Activated CD4-positive, alpha-beta T cell treated with anti-CD3 and anti-CD28 coated beads, Interleukin-10, Interleukin-2, amounts not matched to agents 100 ng/mL and 50 ng/mL, durations not matched to agents 16 hours and 8 hours (primary cell): ENCODE measurements at places on chromosomes 4 and X.
A peak's percentile ranks its signal among the peaks of the same experiment; 100 is the strongest.

- peak; percentile 17 for DNase-seq
These were observed 4.6 kb downstream of the PNMA5 start for GRCh38 chrX:152989292-152989658.

GRCh38 chr4:143346206-143346605 is 9.5 kb downstream of the GAB1 start:
- DNase-seq, result no peak

DNA sequence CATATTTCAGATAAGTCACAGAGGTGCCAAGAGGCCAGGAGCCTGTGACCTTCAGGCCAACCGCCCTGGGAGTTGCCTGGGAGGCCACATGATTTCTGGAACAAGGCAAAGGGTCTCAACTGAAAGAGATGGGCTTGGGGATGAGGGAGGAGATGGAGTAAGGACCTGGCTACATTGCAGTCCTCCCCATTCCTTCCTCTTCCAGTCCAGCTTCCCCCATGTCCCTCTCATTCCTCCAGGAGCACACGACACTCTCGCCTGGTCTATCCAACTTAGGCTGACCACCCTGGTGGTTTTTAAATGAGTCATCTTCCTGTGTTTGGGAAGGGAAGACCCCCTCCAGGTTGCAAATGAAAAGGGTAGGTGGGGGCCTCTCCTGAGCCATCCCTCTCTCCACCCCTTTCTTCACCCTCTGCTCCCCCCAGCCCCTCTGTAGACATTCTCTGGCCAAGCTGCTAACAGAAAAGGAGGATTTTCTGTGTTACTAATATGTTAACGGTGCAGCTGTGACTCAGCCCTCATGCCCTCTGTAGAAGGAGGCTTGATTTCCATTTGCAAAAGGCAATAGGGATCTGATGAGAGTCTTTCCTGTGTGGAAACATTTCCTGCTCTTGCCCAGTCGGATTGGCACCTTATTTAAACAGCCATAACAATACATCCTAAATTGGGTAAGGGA is 79.2 kb downstream of the RTL5 start:
- DNase-seq, result no peak

- peak; percentile 31 for DNase-seq
These were observed 88.6 kb downstream of the PALLD start for GRCh38 chr4:168585168-168586091.

GRCh38 chrX:39750848-39751247 is 346.9 kb downstream of the BCOR start:
- no peak for DNase-seq

DNA sequence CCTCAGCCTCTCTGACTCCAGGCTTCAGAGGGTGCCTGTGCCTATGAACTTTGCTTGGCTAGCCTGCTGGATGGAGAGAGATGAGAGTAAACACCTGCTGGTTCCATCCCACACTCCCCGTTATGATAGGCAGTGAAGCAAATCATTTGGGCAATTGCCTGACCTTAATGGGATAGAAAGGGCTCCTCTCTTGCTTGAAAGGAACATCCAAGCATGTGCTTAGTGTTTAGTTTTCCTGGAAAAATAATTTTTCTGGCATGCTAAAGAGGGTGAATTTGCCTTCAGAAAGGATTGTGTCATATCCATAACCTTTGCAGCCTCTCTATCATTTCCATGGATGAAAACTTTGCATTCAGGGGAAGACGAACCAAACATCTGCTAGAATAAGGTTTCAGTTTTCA is 10.8 kb downstream of the PLAC1 start:
- no peak for DNase-seq

GRCh38 chr4:83369831-83370639 is 35.4 kb upstream of the HPSE start:
- DNase-seq, result no peak

DNA sequence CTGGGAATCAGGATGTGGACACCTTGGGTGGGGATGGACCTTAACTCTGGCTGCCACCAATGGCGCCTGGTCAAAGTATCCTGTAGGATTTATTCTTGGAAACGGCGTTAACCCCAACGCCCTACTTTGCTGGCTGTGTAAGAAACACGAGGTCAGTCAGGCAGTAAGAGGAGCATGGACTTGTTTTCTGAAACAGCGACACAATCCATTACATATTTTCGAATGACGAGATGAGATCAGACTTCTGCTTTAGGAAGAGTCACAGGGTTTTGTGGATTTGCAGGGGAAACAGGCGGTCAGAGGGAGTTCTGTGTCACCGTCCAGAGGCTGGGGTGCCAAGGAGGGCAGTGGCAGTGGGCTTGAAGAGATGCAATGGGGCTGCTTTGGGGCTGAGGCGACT is 92.2 kb downstream of the TBL1X start:
- DNase-seq, result no peak

DNA sequence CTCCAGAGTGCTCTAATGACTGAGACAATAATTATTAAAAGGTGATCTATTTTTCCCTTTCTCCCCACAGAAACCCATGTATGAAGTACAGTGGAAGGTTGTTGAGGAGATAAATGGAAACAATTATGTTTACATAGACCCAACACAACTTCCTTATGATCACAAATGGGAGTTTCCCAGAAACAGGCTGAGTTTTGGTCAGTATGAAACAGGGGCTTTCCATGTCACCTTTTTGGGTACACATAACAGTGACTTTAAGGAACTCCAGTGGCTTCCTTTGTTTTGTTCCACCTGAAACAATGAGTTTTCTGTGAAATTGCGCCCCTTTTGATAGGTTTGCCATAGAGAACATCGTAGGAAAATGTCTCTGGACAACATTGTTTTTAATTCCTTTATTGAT is 69.6 kb downstream of the KIT start:
- DNase-seq, result no peak

GRCh38 chr4:132642016-132642817 is 506.9 kb upstream of the PCDH10 start:
- DNase-seq, result peak; percentile 22

DNA sequence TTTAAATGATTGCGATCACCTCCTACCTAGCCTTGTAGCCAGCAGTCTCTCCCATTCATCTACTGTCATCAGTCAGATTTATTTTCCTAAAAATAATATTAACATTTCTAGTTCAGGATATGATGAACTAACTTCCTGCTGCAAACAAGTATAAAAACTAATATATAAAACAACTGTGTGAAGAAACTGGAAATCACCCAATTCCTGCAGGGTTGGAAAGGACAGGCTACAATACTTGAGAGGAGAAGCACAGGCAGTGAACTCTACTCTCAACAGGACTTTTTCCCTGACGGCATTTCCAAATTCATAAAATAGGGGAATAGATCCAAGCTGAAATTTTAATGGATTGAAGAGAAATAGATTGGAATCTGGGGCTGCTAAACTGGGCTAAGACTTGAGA is 14.2 kb upstream of the BBS12 start:
- no peak for DNase-seq

DNA sequence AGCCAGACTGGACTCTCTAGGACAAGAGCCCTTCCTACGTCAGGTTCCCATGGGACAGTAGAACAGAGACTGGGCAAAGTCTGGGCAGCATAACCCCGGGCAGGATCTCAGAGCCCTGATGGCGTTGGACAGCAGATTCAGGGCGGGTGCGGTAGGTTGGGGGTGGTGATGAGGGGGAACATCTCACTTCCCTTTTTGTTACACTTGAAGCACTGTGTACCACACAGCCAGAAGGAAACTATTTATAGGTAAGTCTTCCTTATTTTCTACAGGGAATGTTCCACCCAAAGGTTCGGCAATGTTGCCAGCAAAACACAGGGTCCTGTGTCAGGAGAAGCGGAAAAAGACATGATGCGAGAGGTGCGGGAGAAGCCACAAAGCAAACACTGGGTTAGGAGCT is 54.3 kb downstream of the TSC22D3 start:
- DNase-seq, result no peak

DNA sequence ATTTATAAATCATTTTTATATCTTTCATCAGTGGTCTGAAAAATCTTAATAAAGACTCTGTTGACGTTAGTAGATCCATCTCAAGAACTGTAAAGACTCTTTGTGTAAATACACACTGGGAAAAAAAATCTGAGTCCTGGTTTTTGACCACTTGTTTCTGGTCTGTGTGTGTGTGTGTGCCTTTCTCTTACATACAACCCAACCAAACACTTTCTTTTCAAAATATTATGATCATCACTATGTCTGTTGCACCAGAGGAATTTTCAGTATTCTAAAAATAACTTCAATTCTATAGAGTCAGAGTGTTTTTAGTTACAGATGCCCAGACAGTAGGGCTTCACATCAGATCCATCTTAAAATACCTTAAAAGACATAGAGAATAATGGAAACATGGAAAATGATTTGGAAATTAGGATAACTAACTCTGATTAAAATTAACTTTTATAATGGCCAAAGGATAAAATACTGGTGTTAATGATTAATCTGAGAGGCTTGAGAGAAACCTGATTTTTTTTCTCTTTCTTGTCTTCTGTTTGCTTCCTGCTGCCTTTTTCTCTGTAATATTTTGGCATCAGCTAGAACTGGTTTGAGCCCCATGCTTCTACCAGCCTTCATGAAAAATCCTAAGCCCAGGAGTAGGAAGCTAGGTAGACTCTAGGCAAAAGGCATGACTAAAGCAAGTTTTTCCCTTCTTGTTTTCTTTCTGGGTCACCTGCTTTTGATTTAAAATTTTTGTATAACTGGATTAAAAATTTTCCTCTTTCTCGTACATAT is 99.7 kb downstream of the ATXN3L start:
- DNase-seq, result no peak

DNA sequence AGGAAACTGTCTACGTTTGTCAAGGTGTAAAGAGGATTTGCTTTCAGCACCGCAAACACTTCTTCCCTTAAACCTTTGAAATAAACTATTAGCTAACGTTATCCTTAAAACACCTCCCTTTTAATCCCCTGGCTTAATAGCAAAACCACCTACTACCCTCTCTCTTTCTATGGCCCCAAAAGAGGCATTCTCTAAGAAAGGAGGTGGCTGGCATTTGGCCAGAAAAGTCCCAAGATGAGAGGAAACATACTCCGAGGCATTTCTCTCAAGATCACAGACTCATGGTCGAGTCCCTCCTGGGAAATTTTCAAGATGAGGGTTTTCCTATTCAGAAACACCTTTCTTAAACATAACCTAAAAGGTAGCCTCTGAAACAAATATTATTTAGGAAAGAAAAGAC is 60.6 kb upstream of the VCX3B start:
- DNase-seq, result no peak

- no peak for DNase-seq
These were observed 158.7 kb downstream of the SPRY1 start for GRCh38 chr4:123555233-123555806.

DNA sequence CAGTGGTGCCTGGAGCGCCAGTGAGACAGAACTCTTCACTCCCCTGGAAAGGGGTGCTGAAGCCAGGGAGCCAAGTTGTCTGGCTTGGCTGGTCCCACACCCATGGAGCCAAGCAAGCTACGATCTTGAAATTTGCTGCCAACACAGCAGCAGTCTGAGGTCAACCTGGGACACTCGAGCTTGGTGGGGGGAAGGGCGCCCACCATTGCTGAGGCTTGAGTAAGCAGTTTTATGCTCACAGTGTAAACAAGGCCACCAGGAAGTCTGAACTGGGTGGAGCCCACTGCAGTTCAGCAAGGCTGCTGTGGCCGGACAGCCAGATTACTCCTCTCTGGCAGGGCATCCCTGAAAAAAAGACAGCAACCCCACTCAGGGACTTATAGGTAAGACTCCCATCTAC is 149.5 kb downstream of the EDA2R start:
- no peak for DNase-seq

GRCh38 chr4:55372259-55372658 is 23.5 kb upstream of the TMEM165 start:
- no peak for DNase-seq

- no peak for DNase-seq
These were observed 356.2 kb downstream of the HS3ST1 start for GRCh38 chr4:11072463-11072862.

GRCh38 chr4:8319731-8320385 is 50.3 kb downstream of the HTRA3 start:
- DNase-seq, result no peak

GRCh38 chr4:11286533-11286932 is 142.2 kb downstream of the HS3ST1 start:
- DNase-seq, result no peak

DNA sequence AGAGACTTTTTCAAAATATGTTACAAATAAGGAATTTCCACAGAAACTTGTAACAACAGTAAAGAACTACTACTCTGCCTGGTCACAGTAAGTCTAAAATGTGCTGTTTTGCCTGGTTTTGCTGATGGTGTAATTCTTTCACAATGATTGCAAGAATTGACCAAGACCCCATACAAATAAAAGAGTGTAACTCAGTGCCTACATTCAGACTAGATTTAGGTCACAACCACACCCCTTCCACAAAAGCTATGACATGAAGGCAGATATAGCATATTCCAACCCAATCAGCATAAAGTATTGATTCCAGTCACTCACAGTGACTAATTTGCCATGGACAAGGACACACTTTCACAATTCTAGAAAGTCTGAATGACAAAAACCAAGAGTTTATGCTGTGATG is 53.7 kb upstream of the TMPRSS11F start:
- DNase-seq, result no peak

DNA sequence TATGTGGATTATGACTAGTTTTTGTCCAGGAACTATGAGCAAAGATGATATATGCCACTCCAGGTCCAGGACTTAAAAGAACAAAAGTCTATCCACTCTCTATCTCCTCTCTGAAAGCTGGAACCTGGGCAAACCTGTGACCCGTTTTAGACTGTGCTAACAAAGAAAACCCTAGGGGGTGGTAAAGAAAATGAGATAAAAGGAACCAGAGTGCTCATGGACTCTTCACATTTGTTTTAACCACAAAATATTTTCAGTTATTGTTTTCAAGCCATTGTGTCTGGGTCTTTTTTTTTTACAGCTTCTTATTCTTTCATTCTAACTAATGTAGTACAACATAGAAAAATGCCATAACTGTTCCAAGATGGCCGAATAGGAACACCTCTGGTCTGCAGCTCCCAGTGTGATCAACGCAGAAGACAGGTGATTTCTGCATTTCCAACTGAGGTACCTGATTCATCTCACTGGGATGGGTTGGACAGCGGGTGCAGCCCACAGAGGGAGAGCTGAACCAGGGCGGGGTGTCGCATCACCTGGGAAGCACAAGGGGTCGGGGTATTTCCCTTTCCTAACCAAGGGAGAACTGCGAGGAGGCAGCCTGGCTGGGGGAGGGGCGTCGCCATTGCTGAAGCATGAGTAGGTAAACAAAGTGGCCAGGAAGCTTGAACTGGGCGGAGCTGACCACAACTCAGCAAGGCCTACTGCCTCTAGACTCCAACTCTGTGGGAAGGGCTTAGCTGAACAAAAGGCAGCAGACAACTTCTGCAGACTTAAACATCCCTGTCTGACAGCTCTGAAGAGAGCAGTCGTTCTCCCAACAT is 45.1 kb downstream of the CHM start:
- DNase-seq, result no peak

GRCh38 chr4:107740950-107741701 is 21.1 kb upstream of the PAPSS1 start:
- DNase-seq, result no peak

DNA sequence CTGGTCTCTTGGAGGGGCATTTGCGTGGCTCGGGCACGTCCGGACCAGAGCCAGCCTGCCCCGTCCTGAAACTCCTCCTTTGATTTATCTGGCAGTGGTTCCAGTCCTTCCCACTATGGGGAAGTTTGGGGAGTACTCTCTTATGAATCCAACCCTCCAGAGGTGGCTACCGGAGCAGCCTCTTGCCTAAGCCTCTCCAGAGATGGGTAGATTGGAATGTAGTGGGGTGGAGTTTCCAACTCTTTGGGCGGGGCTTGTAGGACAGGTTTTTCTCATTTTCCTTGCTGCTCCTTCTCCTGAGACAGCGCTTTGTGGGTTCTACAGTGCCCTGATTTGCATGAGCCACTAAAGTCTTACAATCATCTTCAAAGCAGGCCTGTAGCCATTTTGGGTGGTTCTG is 60.1 kb upstream of the XAGE1B start:
- DNase-seq, result no peak

GRCh38 chr4:113869743-113870375 is 108.3 kb upstream of the CAMK2D start:
- DNase-seq, result peak; percentile 42
